HFF-Myc (cell line): ENCODE measurements at places on chromosomes 2 and 18.

DNA sequence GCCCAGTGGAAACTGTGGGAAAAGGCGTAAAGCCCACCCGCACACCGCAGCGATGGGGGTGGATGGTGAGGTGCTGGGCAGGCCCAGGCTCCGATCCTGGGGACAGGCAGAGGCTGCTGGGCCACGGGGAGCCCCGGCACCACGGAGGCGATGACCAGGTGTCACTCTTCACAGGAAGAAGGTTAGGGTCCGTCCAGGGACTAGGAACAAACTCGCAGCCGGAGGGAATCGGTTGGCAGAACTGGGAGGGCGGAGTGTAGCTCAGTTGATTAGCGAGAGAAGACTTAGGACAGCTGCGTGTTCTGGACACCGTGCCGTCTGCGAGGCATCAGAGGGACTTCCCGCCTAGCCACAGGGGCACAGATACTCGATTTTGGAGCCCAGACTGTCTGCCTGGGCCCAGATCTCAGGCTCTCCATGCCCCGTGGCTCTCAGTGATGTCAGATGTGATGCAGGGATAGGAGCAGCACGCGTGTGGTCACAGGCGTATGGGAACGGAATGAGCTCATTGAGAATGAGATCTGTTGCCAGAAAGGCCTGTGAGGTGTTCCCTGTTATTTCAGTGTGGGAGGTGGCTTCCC lies 16.1 kb upstream of the ALLC start:
- DNase-seq = no peak

DNA sequence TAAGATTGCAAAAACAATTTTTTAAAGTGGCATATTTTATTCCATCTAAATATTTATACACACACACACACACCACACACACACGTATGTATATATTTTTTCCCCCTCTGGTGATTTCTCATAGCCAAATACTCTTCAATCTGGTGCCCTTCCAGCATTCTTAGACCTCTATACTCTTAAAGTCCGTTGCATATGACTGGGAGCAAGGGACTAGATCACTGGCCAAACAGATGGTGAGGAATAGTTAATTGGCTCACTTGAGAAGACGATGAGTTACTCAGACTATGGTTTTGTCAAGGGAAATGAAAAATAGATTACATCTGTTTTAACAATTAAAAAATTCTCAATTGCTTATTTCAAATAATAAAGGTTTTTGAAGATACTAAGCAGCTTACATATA lies 512.5 kb upstream of the LRRTM4 start:
- no peak for DNase-seq

DNA sequence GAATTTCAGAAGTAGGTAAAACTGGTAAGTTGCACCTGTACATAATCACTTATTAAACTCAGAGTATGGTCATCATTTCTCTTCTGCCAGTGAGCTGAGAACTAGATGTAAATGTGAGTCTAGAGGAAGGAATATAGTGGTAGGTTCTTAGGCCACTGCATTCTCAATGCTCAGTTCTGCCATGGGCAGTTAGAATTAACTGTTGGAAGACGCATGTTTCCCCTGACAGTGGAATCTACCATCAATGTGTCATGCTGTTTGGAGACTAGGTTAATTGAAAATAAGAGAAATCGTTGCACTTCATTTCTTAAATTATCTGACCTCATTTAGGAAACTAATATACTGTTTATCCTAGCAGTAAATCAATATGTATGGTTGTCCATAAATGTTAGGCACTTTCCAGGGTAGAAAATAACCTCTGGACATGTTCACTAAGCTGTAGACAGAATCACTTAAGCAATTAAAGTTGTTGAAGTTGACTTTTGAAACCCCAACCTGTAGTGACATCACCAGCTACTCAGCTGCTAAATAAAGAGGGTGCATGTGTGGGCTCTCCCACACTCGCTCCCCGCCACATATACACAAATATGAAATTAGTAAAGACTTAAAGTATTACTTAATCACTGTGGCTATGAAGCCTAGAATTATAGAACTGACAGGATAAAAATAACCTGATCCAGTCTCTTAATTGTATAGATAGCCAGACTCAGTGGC lies 91.5 kb upstream of the NOSTRIN start:
- DNase-seq = no peak

- DNase-seq = no peak
Measured at GRCh38 chr2:10781746-10782145, 30.8 kb downstream of the PDIA6 start.

DNA sequence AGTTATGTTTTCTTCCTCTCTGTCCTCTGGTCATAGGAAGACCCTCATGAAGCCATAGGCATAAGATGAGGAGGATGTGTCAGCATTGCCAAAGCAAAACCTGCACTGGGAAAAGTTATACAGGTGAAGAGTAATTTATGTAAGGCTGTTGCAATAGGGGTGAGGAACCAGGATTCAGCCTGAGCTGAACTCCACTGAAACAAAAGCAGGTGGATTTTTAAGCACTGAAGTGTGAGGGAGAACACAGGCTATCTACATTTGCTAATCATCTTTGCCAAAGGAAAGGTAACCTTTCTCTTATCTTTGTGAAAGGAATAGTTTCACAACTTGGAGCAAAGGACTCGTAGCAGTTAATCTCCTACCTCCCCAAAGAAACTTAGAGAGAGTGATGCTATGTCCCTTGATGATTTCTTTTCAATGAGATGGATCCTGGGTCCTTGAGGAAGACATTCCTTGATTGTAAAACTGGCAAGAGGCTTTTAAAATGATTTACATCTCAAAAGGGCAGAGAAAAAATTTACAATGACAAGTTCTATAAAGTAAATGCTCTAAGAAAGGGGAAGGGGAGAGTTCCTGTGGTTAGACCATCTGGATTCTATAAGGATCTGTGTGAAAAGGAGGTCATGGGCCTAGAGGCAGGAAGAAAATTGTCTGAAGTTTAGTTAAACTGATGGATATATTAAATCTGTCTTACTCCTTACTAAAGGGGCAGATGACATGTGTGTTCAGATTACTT lies 385.4 kb upstream of the CDH7 start:
- DNase-seq = no peak

GRCh38 chr2:227179988-227180685 lies 15.7 kb downstream of the COL4A3 start:
- DNase-seq = no peak

DNA sequence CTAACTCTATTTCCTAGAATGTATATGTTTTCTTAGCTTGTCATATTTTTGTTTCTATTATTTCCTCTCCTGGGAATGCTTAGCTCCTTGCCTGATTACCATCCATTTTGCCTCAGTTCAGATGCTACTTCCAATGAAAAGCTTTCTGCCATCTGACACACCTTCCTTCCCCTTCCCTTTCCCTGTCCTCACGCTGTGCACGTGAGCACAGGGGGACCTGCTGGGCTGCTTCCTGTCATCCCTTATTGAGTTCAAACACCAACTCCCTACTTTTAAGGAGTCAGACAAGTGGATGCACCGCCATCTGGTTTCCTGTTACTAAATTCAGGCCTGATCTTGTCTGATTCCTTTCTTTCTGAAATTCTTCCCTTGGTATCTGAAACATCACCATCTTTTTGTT lies 2.4 kb upstream of the INO80C start:
- DNase-seq = no peak

- no peak for DNase-seq
Measured at GRCh38 chr18:48986851-48987761, 36.3 kb upstream of the SMAD7 start.

GRCh38 chr2:46847185-46847710 lies 68.4 kb downstream of the MCFD2 start:
- peak; percentile 92 for DNase-seq

- DNase-seq = no peak
Measured at GRCh38 chr18:76822506-76823160, at the start of gene ZNF236. ZNF236 (plus strand) TSS chr18:76822557; CDS start chr18:76822608, 51 bp downstream.

GRCh38 chr2:170077830-170078569 lies 99.9 kb upstream of the MYO3B start:
- no peak for DNase-seq

DNA sequence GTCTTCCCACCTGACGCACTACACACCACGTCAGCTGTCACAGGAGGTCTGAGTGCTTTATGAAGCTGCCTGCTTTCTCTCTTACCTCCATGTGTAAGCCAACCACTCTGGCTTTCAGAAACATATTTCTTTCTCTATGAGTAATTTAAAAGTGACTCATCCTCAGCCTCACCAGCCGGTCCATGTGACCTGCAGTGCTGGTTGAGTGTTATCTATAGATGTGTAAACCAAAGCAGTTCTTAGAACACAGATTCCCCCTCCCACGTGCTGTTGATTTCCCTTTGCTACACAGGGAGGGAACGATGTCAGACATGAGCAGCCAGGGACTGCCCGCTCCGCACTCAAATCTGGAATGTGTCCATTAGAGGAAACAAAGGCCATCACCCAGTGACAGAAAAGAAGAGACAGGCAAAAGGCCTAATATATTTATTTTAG lies 157.8 kb downstream of the BCL2 start:
- DNase-seq = peak; percentile 71

DNA sequence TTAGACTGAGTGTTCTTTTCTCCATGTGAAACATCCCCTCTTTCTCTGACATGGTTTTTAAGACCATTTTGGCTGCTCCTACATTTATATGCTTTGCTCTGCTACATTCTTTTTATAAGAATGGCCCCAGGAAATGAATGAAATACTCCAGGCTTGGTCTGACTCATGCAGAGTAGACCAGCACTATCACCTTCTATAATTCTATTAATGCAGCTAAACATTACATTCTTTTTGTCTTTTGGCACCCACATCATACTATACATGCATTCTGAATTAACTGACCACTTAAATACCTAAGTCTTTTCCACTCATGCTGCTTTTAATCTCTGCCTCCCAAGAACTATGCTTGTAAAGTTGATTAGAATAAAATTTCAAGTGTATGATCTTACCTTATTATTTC lies 94.1 kb downstream of the AAK1 start:
- DNase-seq = no peak
